ENCODE measurements at places on chromosomes 6 and 20.

GRCh38 chr20:36717657-36718056 is 28.2 kb downstream of the NDRG3 start:
- DNase-seq, result peak; percentile 50

DNA sequence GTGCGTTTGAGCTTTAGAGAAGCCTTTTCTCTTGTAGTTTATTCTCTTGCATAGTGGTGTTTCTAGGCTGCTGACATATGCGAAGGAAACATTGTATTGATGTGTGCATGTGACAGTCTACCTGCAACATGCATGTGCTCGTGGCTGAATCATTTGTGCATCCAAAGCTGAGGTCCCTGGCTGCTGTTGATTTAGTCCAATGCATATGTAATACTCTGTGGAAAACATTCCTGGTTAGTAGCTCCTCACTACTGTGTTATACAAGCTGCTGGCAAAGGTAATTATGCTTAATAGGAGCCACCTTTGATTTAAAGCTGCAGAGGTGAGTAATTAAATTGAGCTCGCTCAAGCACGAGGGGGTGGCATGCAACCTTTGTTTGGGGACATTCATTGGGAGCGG is 24.5 kb downstream of the TSHZ2 start:
- DNase-seq, result no peak

DNA sequence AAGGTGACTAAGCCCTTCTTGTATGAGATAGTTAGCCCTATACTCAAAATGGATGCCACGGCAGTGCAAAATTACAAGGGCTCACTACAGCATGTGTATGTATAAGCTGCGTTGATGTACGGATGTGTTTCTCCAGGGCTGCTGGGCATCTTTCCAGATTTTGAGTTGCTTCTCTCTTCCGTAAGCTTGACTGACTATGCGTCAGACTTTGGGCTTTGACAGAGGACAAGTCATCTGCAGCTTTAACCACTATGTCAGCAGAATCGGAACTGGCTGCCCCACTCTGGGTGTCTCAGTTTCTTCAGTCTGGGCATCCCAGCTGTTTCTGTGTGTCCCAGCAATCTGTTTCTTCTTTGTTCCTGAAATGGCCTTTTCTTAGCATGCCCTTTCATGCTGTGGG is 241.6 kb downstream of the BTBD3 start:
- no peak for DNase-seq

DNA sequence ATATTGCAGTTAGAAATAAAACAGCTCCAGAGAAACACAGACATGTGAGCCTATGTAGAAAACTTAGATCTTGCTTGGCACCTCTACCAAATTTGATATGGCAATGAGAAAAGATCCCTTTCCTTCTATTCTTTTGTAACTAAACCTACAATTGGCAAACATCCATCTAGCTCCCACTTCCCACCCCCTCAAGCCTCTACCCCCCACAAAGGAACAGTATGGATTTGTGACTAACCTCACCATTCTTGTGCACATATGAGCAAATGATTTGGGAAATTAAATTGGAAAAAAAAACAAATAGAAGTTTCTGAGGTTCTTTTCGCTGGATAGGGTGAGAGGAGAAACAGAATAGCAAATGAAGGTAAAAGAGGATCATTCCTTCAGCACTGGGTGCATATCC is 85.8 kb upstream of the TIAM2 start:
- DNase-seq, result no peak

DNA sequence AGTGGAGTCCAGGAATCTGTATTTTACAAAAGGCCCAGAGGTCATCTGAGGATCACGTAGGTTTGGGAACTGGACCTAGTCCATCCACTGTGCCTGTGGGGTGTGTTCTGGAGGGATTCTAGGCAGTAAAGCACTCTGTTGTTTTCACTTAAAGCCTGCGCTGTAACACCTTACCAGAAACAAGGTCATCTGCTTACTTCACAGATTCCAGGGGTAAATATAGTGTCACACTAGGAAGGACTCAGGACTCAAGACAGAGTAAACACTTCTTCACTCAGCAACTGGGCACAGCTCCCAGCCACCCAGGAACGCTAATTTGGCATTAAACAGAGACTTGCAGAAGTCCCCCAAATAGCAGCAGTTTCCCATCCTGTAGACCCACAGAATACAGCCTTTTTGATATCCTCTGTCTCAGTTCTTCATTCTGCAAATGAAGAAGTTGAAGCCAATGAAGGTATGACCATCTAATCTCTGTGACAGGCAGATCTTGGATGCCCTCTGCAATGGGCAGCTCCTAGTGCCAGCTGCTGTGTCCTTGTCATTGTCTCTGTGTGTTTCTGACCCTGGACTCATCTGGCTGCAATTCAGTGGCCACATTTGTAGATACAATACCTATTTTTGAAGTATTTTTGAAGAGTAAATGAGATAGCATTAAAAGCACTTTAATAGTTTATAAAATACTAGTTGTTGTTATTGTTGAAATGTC is 129.1 kb downstream of the SLC24A3 start:
- DNase-seq, result no peak

- DNase-seq, result peak; percentile 17
Measured at GRCh38 chr6:110934381-110934898, 24.1 kb upstream of the GTF3C6 start.

GRCh38 chr20:8228315-8228714 is 96.2 kb downstream of the PLCB1 start:
- no peak for DNase-seq

DNA sequence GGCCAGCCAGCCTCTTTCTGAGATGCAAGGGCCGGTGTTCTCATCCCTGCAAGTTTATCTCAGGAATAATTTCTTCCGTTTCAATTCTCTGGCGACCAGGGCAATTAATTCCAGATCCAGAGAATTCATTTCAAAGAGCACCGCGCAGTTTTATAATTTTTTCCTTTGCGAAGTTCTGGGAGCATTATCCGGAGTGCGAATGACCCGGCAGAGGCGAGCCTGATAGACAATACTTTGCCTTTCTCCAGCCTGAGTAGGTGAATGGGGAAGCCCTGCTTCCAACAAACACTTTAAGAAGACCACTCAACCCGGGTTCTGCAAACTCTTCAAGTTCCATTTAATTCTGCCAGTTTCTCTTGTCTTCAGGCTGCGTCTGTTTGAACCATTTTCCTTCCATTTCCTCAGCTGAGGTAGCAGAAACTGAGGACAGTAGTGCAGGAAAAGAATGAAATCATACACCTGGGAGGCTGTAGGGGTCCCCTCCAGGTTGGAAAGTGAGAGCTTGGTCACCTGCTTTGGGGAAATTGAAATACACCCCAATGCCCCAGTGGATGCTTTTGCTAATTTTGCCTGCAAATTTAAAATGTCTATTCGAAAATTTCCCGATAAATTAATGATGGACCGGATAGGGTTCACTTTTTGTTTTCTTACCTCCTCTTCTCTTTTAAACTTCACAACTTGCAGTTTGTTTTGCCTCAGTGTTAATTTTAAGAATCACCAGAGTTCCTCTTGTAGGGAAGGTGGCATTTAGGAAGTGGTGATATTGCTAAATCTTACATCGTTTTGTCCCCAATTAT is 1.1 kb downstream of the VGLL2 start:
- DNase-seq, result no peak

DNA sequence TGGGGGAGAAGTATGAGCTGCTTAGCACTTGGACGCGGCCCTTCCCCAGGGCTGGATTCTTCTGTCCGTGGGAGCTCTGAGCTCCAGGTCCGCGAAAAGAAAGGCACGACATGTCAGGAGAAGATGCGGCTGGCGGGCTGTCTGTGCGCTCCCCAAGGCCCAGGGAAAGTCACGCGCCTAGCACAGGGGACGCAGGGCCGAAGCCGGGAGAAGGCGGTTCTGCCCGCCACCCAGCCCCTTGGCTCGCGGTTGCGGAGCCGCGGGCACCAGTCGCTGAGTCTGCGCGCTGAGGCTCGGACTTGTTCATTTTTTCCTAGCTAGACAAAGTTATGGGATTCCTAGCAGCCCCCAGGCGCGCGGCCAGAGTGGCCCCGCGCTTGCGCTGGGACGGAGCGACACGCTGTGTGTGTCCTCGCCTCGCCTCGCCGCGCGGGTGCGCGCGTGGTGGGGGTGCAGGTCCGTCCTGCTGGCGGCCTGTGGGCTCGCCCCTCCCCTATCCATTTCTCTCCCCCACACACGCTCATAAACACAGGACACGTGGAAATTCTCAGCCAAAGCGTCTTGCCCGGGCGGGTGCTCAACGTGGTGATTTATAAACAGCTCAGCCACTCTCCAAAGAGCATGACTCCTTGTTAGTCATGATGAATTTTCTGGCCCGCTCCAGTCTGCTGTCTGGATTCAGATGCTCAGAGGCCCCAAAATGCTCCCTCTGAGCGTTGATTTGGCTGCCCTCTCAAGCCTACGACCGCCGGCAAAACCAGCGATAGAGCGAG is 1.9 kb upstream of the POU3F2 start:
- DNase-seq, result no peak

DNA sequence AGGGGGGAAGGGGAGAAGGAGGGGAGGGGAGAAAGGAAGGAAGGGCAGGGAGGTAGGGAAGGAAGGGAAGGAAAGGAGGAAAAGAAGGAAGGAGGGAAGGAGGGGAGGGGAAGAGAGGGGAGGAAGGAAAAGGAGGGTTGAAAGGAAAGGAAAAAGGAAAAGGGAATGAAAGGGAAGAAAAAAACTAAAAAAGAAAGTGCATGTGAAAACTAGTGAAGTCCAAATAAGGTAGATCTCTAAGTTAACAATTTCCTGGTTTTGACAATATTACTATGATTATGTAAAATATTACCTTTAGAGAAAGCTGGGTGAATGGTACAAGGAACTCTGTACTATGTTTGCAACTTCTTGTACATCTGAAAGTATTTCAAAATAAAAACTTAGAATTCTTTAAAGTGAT is 132.4 kb downstream of the PTPRT start:
- DNase-seq, result no peak

- peak; percentile 5 for DNase-seq
Measured at GRCh38 chr20:54151075-54151439, 22.7 kb downstream of the CYP24A1 start.

- no peak for DNase-seq
Measured at GRCh38 chr6:111775145-111775922, 97.9 kb downstream of the FYN start.

GRCh38 chr6:85620308-85620707 is 22.4 kb downstream of the SYNCRIP start:
- peak; percentile 22 for DNase-seq

GRCh38 chr6:150133686-150134085 is 9.2 kb upstream of the PPP1R14C start:
- DNase-seq, result no peak
